ENCODE measurements at places on chromosomes 3 and 15.
A peak's percentile ranks its signal among the peaks of the same experiment; 100 is the strongest.

DNA sequence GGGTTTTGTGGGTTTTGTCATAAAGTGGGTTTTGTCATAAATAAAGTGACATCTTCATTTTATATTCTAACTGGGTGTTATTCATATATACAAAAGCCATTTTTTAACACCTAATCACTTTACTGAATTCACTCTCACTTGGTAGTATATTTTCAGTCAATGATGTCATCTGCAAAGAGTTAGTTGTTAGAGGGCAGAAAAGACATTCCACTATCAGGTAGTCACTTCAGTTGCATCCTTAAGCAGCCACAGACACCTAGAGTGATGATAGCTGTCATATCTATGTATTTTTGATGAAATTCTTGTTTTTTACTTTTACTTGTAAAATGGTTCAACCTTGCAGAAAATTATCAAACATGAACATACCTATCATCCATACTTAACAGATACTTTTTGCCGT, 89.0 kb downstream of the DHX36 start:
- no peak for DNase-seq

GRCh38 chr3:6281662-6282061, 579.3 kb upstream of the GRM7 start:
- DNase-seq = no peak

- peak; percentile 26 for DNase-seq
Measured at GRCh38 chr15:39934397-39935071, 619 bp downstream of the EIF2AK4 start.

DNA sequence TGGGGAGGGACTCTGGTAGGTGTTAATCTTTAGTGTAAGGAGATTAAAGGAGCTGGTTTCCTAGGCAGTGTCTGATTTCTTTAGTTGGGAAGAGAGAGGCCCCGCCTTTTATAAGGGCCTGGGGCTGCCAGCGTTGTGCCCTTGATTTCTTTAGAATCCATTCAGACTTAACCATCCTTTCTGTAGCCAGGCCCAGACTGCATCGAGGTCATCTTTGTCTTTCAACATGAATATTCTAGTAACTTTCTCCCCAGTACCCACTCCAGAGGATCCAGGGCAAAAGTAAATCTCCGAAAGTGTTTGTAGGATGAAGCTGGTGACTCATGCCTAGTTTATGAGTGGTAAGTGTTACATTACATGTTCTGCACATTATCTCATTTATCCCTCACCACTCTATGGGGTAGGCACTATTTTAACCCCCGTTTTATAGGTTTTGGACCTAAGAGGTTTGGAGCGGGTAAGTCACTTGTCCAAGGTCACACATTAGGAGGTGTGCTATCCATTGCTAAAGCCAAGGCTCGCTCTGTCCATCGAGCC, 11.8 kb upstream of the USP3 start:
- DNase-seq = no peak

GRCh38 chr3:79558943-79559342, 208.9 kb downstream of the ROBO1 start:
- no peak for DNase-seq

DNA sequence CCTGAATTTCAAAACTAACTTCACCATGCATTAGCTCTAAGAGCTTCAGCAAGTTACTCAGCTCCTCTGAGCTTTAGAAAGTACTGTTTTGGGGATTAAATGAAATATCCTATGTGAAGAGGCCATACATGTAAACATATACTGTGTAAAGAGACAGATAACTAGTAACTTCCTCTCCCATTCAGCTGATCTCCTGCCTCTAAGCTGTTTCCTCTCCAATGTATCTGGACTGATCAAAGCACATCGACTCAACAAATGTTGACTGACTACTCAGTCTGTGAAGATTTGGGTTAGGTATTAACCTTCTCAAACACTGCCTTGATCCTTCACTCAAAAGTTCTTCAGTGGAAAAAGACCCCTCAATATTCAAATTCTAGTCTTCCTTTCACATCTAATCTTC, 82.0 kb downstream of the BOC start:
- no peak for DNase-seq

DNA sequence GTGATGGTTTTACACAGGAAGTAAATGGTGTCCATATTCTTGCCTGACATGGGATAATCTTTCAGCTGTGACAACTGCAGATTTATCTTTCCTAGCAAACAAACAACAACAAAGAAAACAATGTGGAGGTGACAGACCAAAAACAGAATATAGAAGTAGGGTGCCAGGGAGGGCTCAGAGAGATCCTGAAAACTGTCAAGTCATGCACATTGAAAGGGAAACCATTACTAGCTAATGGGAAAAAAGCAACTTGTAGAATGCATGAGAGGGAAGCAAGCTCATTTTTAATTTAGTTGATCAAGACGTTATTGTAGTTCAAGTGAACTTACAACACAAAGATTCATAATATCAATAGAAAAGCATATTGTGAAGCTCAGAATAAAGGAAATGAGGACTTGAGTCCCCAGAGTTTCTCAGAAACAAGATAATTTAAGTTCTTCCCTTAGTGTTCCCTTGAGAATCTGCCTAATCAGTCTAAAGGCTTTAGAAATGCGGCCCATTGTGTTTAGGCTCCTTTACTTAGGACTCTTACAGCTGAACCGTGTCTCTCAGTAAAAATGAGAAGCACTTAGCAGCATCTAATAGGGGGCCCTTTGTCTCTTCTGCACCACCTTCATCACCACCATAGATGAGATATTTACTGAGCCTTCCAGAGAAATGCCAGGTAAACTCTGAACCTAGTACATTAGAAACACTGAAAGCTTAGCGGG, 115.6 kb upstream of the CADPS start:
- no peak for DNase-seq

GRCh38 chr15:66938114-66938830, 127.1 kb upstream of the SMAD3 start:
- no peak for DNase-seq

- no peak for DNase-seq
Measured at GRCh38 chr3:14237457-14237856, 58.8 kb downstream of the LSM3 start.

DNA sequence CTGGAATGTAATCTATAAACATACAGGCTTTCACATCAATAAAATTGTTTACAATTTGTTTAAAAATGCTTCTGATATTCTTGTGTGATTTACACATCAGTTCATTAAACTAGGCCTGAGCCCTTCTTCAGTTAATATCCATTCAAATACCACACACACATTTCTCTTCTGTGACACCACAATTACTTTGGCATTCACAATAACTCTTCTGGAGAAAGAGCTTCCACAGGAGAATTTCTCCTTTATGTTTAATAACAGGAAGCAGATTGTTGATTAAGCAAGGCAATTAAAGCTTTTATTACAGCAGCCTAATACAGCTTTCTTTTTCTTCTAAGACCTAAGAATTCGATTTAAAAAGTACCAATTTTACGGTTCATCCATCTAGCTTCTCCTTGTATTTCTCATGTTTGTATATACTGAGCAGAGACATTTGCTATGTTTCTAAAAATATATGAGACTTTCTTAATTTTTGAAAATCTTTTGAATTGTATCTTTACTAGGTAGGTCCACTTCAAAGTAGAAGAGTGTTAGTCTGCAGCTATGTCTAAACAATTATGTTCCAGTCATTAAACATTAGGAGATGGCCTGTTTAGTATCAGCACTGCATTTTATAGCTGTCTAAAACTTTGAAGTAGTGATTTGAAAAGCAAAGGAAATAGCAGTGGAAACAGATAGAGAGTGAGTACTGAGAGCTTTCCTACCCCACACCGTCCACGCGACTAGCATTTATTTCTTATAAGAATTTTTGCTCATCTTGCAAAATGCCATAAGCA, 511.1 kb upstream of the UBE2E2 start:
- no peak for DNase-seq

GRCh38 chr3:38575279-38575843, 74.1 kb downstream of the SCN5A start:
- no peak for DNase-seq

GRCh38 chr3:151467069-151467468, 6.2 kb upstream of the IGSF10 start:
- no peak for DNase-seq

DNA sequence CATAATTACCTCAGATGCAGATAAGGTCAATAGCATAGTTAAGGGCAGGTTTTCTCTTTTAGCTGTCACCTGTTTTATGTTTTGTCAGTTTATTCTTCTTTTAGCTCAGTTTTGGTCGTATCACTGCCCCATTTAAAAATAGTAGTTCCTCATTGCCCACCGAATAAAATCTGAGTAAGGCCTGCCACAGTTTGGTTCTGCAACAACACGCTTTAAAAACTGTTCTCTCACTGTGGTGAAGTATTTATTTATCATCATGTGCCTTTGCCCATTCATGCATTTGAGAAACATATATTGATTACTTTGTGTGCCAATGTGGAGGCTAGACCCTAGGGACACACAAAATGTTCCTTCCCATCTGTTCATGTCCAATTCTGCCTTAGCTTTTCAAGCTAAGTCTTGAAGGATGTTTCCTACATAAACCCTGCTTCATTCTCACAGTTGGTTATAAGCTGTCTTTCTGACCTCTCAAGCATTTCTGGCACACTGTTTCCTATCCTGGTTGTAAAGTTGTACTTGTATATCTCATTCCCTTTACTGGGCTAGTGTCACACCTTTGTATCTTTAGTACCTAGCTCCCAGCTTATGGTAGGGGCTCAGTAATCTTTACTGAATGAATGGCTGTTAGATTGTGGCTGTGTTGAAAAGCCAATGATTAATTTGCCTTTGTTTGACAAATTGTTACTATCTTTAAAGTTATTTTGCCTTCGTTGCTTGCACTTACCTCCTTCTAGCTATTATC, 23.9 kb downstream of the AKAP13 start:
- DNase-seq = no peak

DNA sequence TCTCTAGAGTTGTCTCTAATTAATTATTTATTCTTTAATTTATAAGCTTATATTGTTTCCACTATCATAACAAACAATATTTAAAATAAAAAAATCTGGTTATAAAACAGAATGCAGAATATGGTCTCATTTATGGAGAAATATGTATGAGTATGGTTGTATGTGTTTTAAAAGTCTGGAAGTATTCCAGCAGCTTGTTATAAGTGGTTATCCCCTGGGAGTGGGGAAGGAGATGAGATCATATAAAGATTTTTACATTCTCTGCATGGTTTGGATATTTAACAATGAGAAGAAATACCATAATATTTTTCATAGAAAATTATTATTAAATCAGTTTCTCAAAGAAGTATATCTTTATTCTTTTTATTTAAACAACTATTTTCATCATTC, 135.4 kb upstream of the MB21D2 start:
- no peak for DNase-seq

- DNase-seq = no peak
Measured at GRCh38 chr15:57777003-57777402, 70.5 kb downstream of the POLR2M start.

- no peak for DNase-seq
Measured at GRCh38 chr3:195916991-195917390, 8.6 kb upstream of the TNK2 start.
